ENCODE measurements at places on chromosomes 3 and 15. TPM values are rescaled to one million over a fixed set of nuclear protein-coding genes. Genes with fewer than 3 reads are reported as not detected.

Gene MUC4
- 0.27 TPM for total RNA-seq

Gene EXD1
- total RNA-seq = not detected

Gene MYEF2
- 0.29 TPM for total RNA-seq

Gene QARS1
- 162 TPM for total RNA-seq

- DNase-seq = no peak
- no peak overlapping the region for H3K4me3 ChIP-seq
- H3K4me1 ChIP-seq = no peaks in the 10 kb centered on the region
- no peaks in the 10 kb centered on the region for H3K27me3 ChIP-seq
These were observed 31.3 kb upstream of the BLM start for GRCh38 chr15:90685591-90686434.

DNA sequence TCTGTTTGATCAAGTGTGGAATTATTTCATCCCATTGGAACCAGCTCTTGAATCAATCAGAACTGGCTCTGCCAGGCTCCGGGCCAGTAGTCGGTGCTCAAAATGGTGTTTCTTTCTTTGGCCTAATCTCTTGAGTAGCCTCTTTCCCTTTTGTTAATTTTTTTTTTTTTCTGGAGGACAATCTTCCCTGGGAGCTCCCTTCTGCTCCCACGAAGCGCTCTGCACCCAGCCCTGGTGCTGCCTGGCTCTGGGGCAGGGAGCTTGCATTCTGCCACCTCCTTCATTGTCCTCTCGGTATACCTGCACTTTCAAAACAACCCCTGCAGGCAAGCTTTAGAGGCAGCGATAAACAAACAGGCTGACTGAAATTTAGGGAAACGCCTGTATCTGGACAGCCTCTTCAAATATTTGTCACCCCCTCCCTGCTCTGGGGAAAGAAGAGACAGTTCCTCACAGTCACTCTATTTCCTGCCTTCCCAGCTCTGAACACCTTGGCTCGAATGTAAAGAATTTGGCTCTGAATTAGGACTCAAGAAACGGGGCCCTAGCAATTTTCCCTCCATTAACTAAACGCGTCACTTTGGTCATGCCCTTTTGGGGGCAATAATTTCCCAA, 1.1 kb upstream of the THSD4 start:
- DNase-seq = no peak
- no peak overlapping the region for H3K27ac ChIP-seq

GRCh38 chr15:50059883-50060282, 59.1 kb downstream of the ATP8B4 start:
- no peak overlapping the region for H3K4me3 ChIP-seq
- H3K27me3 ChIP-seq = no peaks in the 10 kb centered on the region
- no peak for DNase-seq
- H3K27ac ChIP-seq = no peak overlapping the region
- peaks cover 7% of the 10 kb centered on the region for H3K4me1 ChIP-seq
- no peaks in the 10 kb centered on the region for H3K36me3 ChIP-seq

DNA sequence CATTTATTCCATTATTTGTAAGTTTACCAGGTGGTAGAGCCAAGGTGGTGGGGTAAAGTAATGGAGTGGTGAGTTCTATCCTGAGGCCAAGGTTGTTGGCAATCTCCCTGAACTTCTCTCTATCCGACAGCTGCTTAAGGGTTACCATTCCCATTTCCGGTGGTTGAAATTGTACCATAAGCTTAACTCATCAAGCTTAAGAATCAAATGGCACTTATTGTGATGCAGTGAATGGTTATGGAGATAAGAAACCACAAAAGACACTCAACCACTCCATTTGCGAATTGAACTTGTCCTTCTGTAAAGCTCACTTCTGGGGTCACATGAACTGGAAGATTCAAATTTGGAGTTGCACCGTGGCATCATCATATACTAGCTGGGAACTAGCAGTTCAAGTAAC, 287.4 kb upstream of the SLCO3A1 start:
- no peak for DNase-seq
- no peak overlapping the region for H3K27ac ChIP-seq
- H3K4me3 ChIP-seq = no peak overlapping the region
- H3K36me3 ChIP-seq = no peaks in the 10 kb centered on the region

- no peak overlapping the region for H3K27ac ChIP-seq
- H3K4me3 ChIP-seq = no peak overlapping the region
- no peak for DNase-seq
- peaks cover 5% of the 10 kb centered on the region for H3K27me3 ChIP-seq
- peaks cover 15% of the 10 kb centered on the region for H3K4me1 ChIP-seq
These were observed 3.2 kb upstream of the GASK1A start for GRCh38 chr3:42975955-42976354.

- H3K27me3 ChIP-seq = no peaks in the 10 kb centered on the region
- H3K4me1 ChIP-seq = no peaks in the 10 kb centered on the region
- H3K4me3 ChIP-seq = no peak overlapping the region
- DNase-seq = no peak
These were observed 492.6 kb downstream of the GABRG3 start for GRCh38 chr15:27463525-27464088.

DNA sequence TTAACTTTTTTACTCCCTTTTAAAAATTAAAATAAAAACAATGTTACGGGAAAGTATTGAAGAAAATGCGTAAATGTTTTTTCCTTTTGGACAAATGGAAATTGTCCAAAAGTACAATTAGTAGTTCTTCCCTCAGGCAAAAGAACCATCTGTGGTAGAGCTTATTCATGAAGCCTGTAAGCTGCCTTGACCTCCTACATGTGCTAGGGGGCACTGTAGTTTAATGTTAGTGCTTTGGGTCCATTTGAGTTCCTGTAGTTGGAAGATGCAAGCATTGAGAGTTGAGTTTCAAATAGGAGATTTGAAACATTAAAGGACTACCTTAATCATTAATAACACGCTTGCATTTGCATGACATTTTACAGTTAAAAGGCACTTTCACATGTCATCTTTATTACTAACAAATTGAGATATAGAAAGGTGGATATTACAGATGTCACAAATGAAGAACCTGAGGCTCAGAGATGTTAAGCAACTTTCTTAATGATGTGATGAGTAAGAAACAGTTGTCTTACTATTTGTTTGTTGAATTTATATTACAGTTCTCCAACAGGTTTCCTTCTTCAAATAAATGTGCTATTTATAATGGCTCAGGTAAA, 1.8 kb upstream of the ZNF385D start:
- peaks cover 12% of the 10 kb centered on the region for H3K4me1 ChIP-seq
- H3K27me3 ChIP-seq = peaks cover 4% of the 10 kb centered on the region
- H3K36me3 ChIP-seq = no peaks in the 10 kb centered on the region
- no peak overlapping the region for H3K4me3 ChIP-seq

DNA sequence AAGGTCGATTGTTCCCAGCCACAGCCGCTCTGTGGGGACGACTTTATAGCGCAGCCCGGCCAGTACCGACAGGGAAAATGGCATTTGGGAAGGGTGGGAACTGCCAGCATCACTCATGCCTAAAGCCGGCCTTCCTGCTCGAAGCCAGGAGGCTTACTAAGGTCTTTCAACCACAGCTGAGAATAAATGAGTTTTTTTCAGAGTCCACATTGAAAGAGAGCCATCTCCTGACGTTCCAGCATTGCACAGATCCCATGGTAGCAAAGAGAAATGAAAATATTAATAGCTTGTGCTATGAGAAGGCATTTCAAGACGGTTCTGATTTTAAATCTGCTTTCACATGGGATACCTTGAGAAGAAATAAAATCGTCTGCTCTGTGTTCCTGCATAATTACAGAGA, 230.2 kb upstream of the IGF1R start:
- no peak for DNase-seq
- no peak overlapping the region for H3K4me3 ChIP-seq
- peaks cover 18% of the 10 kb centered on the region for H3K27me3 ChIP-seq
- no peaks in the 10 kb centered on the region for H3K36me3 ChIP-seq

- no peaks in the 10 kb centered on the region for H3K36me3 ChIP-seq
- DNase-seq = no peak
- H3K27me3 ChIP-seq = no peaks in the 10 kb centered on the region
- H3K4me1 ChIP-seq = no peaks in the 10 kb centered on the region
- H3K4me3 ChIP-seq = no peak overlapping the region
These were observed 293.7 kb upstream of the GADL1 start for GRCh38 chr3:31188112-31188511.

DNA sequence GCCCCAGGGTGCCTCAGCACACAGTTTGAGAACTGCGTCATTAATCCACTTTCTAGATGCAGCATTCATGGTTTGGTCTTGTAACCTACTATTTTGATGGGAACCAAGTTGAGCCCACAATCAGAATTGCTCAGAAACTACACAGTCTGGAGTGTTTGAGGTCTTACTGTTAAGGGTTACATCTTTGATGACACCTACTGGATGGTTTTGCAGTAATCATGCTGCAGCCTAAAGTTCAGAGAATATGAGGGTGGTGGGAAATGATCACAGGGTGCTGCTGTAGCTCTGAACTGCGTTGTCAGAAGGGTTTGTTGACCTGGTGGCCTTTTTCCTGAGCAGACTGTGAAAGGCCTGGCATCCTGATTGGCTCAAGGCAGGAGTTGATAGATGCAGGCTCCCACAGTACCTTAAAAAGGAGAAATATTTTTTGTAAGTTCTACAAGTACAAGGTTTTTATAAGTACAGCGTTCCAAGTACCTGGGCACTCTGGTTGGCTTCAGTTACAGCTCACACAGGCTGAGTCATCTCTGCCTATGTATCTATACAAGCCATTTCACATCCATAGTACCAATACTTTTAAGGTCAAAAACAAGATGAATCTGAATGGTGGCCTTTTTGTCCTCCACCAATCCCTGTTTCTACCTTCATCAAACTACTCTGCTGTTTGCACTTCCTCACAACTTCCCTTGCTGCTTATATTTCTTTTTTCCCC, 60.5 kb upstream of the ACKR4 start:
- no peaks in the 10 kb centered on the region for H3K27me3 ChIP-seq
- no peaks in the 10 kb centered on the region for H3K4me1 ChIP-seq
- no peak for DNase-seq

DNA sequence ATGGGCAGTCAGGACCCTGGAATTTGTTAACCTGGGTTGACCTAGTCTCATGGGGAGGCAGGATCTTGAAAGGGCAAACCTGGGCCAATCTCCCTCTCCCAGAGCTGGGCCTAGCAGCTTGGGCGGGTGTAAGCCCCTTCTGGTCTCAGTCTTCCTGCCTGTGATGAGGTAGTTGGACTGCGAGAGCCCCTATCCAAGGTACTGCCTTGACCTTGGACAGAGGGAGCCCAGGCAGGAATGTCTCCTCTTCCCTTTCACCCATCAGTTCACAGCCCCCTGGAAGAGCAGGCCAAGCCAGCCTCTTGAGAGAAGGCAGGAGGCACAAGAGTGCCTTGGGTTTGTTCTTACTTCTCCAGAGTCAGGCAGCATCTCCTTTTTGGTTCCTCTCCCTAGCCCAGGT, 24.7 kb upstream of the SEMA3F start:
- H3K36me3 ChIP-seq = no peaks in the 10 kb centered on the region
- no peaks in the 10 kb centered on the region for H3K27me3 ChIP-seq
- H3K27ac ChIP-seq = no peak overlapping the region

GRCh38 chr3:107999215-107999775, 91.5 kb downstream of the CD47 start:
- H3K27me3 ChIP-seq = no peaks in the 10 kb centered on the region
- no peaks in the 10 kb centered on the region for H3K4me1 ChIP-seq
- no peak overlapping the region for H3K4me3 ChIP-seq
- H3K36me3 ChIP-seq = no peaks in the 10 kb centered on the region

DNA sequence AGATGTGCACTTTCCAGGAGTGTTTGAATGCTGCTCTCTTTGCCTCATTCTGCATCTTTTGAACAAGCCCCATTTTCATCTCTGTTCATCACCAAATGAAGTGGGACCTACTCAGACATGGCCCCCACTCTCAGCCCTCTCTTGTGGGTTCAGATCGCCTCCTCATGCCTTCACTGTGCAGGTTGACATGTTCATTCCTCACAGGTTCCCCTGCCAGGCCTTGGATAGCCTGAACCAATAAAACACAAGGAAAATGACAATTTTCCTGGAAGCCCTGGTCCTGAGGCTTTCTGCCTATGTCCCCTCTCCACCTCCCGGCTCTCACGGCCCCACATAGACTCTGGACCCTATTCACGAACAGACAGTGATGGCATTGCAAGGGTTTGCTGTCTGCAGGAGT, 17.7 kb downstream of the KLF15 start:
- H3K27me3 ChIP-seq = no peaks in the 10 kb centered on the region
- no peak for DNase-seq

- H3K4me3 ChIP-seq = no peak overlapping the region
- H3K27me3 ChIP-seq = no peaks in the 10 kb centered on the region
- H3K27ac ChIP-seq = no peak overlapping the region
- no peaks in the 10 kb centered on the region for H3K4me1 ChIP-seq
- peak; percentile 53 for DNase-seq
These were observed 49.7 kb upstream of the MYZAP start for GRCh38 chr15:57541805-57542504.

GRCh38 chr15:74983725-74984231, 11.6 kb upstream of the SCAMP5 start:
- no peak overlapping the region for H3K4me3 ChIP-seq
- no peaks in the 10 kb centered on the region for H3K4me1 ChIP-seq
- no peak overlapping the region for H3K27ac ChIP-seq
- no peaks in the 10 kb centered on the region for H3K36me3 ChIP-seq
- no peak for DNase-seq
- H3K27me3 ChIP-seq = peaks cover 7% of the 10 kb centered on the region

DNA sequence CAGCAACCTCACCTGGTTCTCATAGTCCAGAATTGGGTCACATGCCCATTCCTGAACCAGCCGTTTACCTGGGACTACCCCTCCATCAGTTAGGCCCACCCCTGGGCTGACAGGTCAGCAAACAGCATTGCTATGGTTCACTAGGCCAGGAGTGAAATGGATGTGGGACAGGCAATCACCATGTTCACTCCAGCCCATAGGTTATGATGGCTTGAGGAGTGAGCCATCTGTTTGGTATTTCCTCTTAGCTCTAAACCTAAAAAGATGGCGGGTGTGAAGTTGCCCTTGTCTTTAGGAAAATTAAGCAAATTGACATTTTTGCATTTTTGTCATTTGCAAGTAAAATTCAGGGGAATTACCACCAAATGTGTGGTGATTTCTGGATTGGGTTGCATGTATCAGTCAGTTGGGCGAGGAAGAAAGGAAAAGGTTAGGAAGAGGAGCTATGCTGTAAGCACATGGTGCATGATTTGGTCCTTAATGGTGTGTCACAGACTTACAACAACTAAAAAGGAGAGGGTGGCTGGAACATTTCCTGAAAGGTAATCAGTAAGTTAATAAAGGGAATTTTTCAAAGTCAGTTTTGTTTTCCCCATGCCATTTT, 17.2 kb downstream of the NXPE3 start:
- peaks cover 9% of the 10 kb centered on the region for H3K4me1 ChIP-seq
- no peak overlapping the region for H3K27ac ChIP-seq
- no peak for DNase-seq
- H3K36me3 ChIP-seq = peaks cover 16% of the 10 kb centered on the region
- H3K4me3 ChIP-seq = no peak overlapping the region
- no peaks in the 10 kb centered on the region for H3K27me3 ChIP-seq
